ENCODE measurements at places on chromosomes 6 and 20.
A peak's percentile ranks its signal among the peaks of the same experiment; 100 is the strongest.

- no peak for DNase-seq
Observed at GRCh38 chr6:164039954-164040375, 625.4 kb downstream of the QKI start.

DNA sequence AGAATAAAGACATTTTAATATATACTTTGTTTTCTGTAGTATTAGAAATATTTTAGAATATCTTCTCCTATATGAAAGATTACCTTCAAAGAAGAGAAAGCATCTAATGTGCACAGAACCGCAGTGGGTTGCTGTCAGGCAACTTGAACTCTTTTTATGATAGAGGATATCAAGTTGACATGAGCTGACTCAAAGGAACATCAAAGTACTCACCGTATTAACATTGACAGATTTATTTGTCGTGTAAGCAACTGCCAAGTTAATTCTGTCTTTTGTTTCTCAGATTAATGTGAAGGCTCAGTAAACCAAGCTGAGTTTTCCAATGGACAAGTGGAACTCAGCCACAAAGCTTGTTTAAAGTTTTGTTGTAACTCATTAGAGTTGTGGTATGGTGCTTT, 2.2 kb upstream of the GINM1 start:
- no peak for DNase-seq

- DNase-seq, result no peak
Observed at GRCh38 chr20:45469336-45470261, at the start of gene WFDC2. WFDC2 (plus strand) TSS chr20:45469753; CDS start chr20:45469782, 29 bp downstream.

DNA sequence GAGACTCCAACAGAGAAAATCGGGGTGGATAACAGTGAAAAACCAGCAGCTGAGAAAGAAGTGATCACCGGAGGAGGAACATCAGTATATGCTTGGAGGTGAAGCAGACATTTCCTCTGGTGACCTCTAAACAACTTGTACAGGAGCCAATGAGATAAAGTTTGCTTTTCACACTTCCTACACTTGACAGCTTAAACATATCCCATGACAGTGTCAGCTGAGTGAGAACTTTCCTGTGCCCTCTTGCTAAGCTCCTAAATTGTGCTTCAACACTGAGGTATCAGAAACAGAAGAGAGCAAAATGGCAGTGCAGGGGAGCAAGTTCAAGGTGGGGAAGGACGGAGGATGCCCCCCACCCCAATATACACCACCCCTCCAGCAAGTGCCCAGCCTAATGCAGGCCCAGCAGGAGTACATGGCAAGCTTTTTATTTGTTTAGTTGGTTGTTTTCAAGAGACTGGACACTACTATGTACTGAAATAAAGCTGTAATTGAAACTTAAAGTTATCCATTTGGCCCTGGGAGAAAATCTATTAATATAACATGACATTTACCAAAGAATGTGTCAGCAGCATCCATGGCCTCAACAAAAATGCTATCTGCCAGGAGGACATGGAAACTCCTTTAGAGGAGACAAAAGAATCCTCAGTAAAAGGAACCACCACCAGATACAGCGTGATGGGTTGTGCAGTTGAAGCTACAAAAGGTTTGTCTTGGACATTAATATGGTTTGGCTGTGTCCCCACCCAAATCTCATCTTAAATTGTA, 540.2 kb downstream of the PRKN start:
- no peak for DNase-seq

- no peak for DNase-seq
Observed at GRCh38 chr6:71403422-71404134, 115.0 kb downstream of the OGFRL1 start.

DNA sequence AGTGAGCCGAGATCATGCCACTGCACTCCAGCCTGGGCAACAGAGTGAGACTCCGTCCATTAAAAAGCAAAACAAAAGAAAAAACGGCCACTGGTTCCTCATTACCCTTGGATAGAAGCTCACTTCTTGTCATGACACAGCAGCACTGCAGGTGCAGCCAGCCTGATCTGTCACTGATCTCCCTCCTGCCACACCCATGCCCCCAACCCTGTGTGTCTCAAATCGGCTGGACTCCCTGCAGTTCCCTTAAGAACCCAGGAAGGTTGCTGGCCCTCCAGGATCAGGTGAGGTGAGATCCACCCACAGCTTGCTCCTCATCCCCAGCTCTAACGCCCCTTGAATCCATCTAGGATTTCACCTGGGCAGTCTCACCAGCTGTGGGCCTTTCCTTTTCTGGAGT, 26.3 kb upstream of the NNAT start:
- DNase-seq, result no peak

GRCh38 chr20:37564388-37565133, 36.9 kb upstream of the BLCAP start:
- no peak for DNase-seq

DNA sequence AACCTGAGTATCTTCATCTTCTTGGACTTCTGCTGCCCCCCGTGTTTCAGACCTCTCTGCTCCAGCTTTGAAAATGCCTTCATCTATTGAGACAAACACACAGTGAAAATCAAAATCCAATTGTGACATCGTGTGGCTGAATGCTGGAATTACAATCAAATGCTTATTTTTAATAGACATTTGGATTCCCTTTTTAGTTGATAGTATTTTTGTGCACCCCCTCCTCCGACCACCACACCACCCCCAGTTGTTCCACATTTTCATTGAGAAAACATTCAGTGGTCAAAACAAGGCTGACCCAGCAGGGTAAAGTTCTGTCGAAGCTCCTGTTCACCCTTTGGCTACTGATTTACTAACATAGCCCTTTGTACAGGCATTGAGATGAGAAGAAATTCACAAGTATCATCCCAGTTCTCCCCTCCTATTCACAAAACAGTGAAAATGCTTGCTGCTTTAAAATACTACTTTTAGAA, 79.0 kb downstream of the NRSN1 start:
- peak; percentile 39 for DNase-seq

- DNase-seq, result no peak
Observed at GRCh38 chr20:31497838-31498540, 16.3 kb upstream of the HM13 start.

DNA sequence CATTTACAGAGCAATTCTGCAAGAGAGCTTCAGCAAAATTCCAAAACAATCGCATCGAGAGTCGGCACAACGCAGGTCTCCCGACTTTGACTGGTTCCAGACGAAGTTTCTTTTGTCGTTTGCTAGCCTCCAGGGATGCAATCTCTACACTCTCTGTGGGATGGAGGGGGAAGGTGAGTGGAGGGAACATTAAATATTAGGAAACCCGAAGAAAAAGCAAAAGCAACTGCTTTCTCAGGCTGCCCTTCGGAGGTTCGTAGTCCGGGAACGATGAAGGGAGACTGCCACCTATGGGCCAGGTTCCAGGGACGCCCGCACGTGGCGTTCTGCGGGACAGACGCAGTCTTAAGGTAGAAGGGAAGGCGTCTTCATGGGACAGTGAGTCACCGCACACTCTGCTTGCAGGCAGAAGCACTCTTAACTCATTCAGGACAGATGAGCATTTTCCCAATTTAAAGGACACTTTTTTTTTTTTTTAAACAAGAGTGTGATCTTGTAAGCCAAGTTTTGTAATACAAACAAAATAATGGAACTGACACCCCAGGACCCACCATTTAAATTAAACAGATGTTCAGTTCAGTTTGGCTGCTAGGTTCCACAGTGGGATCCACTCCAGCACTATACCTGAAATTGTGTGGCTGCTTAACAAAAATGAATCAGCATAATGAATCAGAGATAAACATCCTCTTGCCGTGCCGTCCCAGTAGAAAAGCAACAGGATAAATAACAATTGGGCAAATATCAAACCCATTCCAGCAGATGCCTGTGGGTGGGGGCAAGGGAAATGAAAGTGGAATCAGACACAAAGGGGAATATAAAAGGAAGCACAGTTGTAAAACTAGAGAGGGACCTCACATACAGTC, 65.8 kb upstream of the ARMC2 start:
- DNase-seq, result no peak

GRCh38 chr20:29306390-29307072, 1950.9 kb upstream of the DEFB115 start:
- DNase-seq, result no peak

GRCh38 chr6:99979953-99980352, 14.1 kb downstream of the MCHR2 start:
- DNase-seq, result no peak

DNA sequence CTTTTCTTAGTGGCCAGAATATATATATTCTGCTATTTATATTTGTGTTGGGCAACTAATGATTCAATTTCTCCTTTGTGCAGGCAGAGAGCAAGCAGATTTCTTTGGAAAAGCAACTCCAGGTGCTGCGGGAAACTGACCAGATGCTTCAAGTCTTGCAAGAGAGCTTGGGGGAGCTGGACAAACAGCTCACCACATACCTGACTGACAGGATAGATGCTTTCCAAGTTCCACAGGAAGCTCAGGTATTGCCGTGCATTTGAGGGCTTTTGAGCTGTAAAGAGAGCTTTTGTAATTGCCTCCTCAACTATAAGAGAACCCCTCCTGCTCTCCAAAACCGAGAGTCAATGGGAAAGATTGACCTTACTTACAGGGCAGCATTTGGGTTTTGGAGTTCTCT, 203.5 kb downstream of the UTRN start:
- no peak for DNase-seq

DNA sequence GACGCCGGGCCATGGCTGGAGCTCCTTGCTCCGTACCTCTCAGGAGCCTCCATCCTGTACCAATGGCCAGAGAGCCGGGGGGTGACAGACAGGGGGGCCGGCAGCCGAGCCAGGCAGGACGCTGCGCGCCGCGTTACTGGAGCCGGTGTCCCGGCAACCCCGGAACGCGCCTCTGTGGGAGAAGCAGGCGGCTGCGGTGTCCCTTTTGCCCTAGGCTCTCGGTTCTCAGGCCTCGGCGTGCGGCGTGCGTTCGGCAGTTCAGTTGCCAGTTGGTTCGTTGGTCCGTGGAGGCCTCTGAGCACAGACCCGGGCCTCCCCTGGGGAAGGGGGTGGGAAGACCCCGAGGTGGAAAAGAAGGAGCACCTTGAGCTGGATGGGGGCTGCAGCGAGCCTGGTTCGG, at the start of gene SPATS1:
Gene SPATS1 (plus strand): TSS at position 162 of the 400 bp plus-strand sequence. CDS start 446 bp downstream, outside the sequence.
- DNase-seq, result no peak

- DNase-seq, result no peak
Observed at GRCh38 chr6:160088069-160088783, 33.4 kb upstream of the SLC22A1 start.

DNA sequence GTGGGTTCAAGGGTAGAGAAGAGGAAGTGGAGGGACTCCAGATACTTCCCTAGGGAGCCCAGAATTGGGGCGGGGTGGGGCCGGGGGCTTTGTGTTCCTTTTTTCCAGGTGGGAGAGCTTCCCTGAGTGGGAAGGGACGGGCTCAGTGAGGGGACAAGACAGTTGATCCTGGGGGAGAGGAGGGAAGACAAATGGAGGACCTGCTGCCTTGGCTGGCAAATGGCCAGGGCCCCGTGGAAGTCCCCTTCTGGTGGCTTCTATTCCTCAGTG, 2.6 kb downstream of the CTSZ start:
- no peak for DNase-seq

- no peak for DNase-seq
Observed at GRCh38 chr20:57283860-57284259, 17.4 kb upstream of the BMP7 start.

DNA sequence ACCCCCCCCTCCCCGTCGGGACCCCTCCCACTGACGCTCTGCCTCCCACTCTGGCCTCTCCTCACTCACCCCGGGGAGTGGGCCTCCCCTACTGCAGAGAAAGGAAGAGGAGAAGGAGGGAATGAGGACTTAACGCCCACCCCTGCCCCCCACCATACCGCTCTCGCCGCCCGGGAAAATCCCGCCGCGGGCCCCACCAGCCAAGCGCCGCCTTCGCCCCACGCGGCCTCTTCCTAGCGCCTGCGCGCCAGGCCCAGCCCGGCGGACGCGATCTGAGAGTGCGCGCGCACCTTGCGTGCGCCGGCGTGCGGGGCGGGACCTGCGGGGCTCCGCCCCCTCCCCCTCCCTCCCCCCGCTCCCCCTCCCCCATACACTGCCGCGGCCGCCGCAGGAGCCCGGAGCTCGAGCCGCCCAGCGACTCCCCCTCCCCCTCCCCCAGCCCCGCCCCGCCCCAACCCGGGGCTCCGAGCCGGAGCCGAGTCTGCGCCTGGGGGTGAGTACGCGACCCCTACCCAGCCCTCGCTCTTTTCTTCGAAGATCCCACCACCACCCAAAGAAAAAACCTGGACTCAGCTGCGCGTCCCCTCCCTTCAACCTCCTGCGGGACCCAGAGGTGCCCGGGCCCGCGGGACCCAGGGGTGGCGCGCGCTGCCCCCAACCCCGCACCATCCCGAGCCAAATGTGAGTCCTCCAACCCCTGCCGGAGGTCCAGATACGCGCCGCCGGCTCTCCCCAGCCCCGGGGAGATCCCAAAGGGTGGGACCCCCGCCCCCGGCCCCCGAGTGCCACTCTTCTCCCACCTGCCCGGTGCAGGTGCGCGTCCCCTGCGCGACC, at the start of the genes MRPL14 and TMEM63B:
Gene MRPL14 (minus strand): TSS at position 267 of the 834 bp plus-strand sequence. CDS start 10,841 bp downstream, outside the sequence.
Gene TMEM63B (plus strand): TSS at position 369 of the 834 bp plus-strand sequence. CDS start 7,031 bp downstream, outside the sequence.
- no peak for DNase-seq

DNA sequence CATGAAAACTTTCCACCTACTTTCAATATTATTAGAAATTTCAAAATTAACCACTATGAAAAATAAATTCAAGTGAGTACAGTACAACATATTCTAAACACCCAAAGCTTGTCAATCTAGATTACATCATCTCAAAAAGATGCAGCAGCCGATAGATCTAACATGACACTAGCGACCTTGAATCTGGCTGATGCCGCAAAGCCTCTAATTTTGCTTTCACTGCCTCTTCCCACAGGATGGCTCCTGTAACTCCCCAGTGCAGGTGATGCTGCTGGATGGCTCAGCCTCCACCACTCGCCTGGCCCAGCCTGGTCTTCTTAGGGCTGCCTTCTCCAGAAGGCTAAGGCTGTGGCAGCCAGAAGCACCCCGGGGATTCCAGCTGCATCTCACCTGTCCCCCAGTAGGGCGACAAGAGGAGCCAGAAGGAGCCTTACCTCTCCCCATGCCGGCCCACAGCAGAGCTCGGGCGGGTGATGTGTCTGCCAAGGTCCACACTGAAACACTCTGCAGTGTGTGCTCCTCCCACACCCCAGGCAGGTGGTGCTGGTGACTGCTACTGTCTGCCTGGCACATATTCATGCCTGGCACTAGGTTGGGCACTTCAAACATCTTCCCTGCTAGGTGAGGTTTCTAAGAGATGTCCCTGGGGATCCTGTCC, 82.1 kb downstream of the SLC23A2 start:
- peak; percentile 10 for DNase-seq

- no peak for DNase-seq
Observed at GRCh38 chr6:55925292-55925691, 49.9 kb upstream of the BMP5 start.

DNA sequence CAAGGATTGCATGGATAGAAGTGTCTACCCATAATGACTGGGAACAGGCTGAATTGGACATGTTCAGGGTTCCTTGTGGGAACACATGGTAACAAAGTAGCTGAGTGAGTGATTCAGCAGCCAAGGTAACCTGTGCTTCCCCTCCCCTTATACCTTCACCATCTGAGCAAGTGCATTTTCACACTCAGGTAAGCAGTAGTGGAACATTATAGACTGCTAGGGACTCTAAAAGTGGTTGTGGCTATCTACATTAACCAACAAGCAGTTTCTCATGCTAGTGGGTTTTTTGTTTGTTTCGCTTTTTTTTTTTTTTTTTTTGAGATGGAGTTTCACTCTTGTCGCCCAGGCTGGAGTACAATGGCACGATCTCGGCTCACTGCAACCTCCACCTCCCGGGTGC, 41.4 kb downstream of the KIZ start:
- DNase-seq, result no peak

GRCh38 chr6:119083007-119083406, 4.5 kb upstream of the FAM184A start:
- DNase-seq, result no peak
